ENCODE measurements at places on chromosomes 4 and X.
A peak's percentile ranks its signal among the peaks of the same experiment; 100 is the strongest.

DNA sequence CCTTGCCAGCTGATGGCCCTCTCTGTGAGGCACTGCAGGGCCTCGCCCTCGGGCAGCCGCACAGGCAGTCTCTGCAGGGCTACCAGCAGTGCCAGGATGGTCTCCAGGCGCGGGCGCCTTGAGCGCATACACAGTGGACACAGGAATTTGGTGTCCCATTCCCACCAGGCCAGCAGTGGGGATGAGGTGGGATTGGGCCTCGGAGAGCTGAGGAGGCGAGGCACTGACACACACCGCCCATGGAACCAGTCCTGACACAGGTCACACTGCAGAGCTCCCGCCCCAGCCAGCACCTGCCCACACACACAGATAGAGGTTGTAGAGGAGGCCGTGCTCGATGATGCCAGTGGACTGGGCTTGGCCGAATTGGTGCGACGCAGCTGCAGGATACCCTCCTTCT lies 30.7 kb downstream of the KDM5C start:
- no peak for DNase-seq

GRCh38 chr4:182449930-182450439 lies 206.8 kb downstream of the TENM3 start:
- DNase-seq, result no peak

GRCh38 chr4:30875658-30876269 lies 155.6 kb downstream of the PCDH7 start:
- DNase-seq, result no peak

- no peak for DNase-seq
Measured at GRCh38 chr4:131026771-131027170, 1930.8 kb downstream of the C4orf33 start.

GRCh38 chr4:56250776-56251175 lies 136.5 kb downstream of the AASDH start:
- no peak for DNase-seq

- DNase-seq, result no peak
Measured at GRCh38 chrX:149681182-149681581, 30.7 kb upstream of the MAGEA11 start.

DNA sequence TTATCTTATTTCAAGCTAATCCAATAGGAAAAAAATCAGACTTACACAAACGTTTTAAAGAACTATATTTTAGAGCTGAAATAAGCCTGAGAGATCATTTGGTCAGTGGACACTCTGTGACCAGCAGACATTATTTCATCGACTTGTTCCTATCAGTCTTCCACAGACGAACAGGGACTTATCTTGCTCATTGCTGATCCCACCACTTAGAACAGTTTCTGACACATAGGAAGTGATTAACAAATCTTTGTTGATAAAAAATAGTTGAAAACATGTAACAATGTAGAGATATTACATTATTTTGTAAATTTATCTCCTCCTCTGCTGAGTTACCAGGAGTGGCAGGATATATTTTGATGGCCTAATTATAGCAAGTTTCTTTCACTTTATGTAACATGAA lies 65.8 kb downstream of the TAPT1 start:
- DNase-seq, result no peak

DNA sequence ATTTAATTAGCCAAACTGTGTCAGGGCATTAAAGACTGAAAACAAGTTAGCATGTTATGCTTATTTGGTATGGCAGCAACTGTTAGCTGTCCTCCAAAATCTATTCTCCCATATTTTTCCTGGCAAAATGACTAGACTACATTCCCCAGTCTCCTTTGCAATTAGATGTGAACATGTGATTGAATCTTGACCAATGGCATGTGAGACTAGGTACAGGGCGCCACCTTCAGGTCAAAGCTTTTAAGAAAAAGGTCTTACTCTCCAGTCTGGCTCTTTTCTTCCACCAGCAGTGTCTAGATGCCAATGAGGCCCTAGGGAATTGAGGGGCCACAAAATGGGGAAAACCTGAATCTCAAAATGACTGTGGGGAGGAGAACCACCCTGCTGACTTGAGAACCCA lies 408.2 kb downstream of the SMARCA1 start:
- no peak for DNase-seq

DNA sequence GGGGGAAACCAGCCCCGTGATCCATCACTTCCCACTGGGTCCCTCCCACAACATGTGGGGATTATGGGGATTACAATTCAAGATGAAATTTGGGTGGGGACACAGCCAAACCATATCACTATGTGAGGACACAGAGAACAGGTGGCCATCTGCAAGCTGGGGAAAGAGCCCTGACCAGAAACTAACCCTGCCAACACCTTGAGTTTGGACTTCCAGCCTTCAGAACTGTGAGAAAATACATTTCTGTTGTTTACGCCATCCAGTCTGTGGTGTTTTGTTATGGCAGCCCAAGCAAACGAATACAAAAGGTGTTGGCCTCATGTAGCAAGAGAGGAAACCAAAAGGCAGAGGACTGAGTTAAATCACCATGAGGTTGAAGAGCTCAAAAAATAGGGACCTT lies 169.9 kb upstream of the TENM3 start:
- no peak for DNase-seq

DNA sequence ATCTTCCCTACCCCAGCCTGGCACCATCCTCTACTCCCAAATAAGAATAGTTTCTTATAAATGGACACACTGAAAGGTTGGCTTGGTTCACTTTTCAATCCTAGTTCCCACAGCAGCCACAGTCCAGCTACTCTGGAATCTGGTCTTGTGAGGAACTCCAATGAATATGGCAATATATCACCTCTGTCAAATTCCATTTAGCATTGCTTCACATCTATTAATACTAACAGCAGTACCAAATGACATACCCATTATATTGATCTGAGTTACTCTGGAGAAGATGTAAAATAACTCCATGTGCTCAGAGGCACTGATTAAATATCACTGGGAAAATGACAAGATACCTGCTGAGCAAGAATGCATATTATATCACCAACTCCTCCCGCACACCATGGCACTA lies 8.6 kb downstream of the OPHN1 start:
- no peak for DNase-seq

DNA sequence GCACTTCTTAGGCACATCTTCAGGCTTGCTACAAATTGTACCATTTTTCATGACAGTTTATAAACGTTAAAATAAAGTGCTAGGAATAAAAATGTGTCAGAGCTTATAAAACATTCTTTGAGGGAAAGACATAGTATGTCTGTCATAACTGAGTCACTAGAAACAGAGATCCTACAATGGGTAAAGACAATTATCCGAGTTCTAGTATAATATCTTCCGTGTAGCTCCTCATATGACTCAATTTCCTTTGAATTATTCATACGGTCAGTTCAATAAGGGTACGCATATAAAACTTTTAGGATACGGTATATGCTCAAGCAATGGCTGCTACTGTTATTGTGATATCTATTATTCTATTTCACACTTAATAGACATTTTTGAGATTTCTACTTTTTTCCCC lies 349.1 kb downstream of the PCDH10 start:
- no peak for DNase-seq

- DNase-seq, result no peak
Measured at GRCh38 chrX:35101901-35102300, 159.3 kb downstream of the FAM47B start.

DNA sequence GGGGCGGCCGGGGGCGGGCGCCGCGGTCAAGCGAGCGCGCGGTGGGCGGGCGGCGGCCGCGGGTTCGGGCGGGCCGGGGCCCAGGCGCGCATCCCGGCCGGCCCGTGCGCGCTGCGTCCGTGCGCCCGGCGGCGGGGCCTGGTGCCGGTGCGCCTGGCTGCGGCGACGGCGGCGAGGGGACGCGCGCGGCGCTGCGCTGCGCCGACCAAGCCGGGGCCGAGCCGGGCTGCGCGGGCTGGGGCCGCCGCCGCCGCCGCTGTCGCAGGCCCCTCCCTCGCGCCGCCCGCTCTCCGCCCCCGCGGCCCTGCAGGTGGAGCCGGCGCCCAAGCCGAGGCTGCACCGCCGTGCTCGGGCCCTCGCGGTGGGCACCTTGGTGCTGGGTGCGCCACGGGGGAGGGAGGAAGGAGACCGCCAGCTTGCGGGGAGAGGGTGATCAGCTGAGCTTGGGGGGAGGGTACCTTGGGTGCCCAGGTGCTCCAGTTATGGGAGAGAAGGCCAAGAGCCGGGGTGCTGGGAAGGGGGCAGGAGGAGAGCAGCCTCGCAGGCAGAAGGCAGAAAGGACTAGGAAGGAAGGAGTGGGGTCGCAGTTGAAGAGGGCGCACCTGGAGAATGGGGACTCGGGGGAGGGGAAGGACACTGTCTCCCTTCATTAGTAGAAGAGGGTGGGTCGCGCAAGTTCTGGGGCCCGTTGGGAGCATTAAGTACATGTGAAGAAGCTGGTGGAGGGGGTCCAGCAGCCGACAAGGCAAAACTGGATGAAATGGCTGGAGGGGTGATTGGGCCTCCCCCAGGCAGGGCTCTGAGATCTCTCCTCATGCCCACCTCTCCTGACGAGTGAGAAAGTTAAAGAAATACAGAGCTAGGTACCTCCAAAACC lies at the start of gene PPP2R2C:
Gene PPP2R2C, minus strand, starts transcription at position 228 of the 877 bp plus-strand sequence. CDS start 385 bp downstream, outside the sequence.
- DNase-seq, result no peak

DNA sequence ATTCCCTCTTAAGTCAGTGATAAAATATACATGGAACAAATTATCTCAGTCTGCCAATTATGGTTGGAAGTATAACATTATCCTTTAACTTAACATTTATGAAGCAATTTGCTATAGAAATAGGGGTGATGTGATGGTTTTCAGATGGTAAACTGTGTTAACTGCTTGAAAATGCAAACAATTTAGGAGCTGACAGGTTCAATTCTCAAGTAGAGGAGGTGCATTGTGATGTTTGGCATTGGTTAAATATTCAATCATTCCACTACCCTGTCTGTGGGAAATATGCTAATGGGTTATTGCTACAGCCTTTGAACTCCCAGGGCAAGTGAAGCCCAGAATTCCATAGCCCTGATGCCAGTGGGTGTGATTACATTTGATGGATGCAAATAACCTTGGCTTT lies 243.4 kb upstream of the GK2 start:
- DNase-seq, result peak; percentile 5

GRCh38 chr4:26877406-26877805 lies 16.8 kb downstream of the STIM2 start:
- DNase-seq, result no peak

GRCh38 chrX:100874325-100874724 lies at the start of gene NOX1:
Gene NOX1, minus strand, starts transcription at chrX:100874359. Its CDS starts 220 bp downstream, at chrX:100874139.
- DNase-seq, result no peak

- no peak for DNase-seq
Measured at GRCh38 chr4:139860435-139861024, 194.9 kb downstream of the MGST2 start.

DNA sequence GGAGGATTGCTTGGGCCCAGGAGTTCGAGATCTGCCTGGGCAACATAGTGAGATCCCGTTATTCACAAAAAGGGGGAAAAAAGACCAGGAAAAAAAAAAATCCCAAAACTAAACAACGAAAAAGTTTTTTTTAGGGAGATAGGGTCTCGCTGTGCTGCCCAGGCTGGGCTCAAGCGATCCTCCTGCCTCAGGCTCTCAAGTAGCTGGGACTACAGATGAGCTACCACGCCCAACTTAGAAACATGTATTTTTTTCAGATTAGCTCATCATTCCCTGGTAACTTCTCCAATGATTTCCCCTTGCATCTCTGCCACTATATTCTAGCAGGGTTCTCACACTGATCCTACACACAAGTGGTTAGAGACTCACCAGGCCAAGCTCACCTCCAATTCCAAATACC lies 24.4 kb upstream of the IRAK1 start:
- DNase-seq, result no peak

GRCh38 chr4:149884529-149885181 lies 69.0 kb upstream of the IQCM start:
- no peak for DNase-seq

GRCh38 chrX:80173261-80173660 lies 158.7 kb downstream of the TBX22 start:
- DNase-seq, result no peak

DNA sequence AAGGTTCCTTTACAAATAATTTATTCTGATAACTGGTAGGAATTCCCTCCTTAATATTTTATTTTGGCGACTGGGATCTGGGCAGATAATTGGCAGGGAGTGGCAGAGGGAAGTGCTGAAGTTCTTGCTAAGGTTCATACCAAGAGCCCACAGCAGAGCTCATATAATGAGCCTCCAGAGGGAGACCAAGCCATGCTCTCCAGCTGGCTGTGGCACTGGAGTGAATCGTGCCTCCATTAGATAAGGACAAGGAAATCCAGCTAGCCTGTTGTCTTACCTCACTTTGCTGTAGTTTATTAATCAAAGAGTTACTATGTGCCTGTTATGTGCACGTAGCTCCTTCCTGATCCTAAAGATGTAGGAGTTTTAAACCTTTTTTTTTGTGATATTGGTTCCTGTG lies 1.3 kb downstream of the ASB12 start:
- no peak for DNase-seq

- no peak for DNase-seq
Measured at GRCh38 chr4:125773931-125774330, 459.2 kb downstream of the FAT4 start.

DNA sequence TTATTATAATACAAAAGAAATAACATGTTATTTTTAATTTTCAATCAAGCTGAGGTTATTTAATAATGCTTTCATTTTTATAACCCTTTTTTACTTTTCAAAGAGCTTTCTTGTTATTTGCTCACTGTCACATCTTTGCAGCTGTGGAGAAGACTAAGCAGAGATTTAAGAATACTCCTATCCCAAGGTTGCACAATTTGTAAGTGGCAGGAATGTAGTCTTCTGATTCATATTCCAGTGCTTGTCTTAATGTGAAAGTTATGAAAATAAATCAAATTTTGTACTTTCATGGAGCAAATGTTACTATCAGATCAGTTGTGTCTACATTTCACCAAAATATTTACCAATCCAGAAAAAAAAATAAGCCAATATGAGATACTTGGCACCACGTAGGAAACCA lies 86.6 kb downstream of the DDIT4L start:
- no peak for DNase-seq

- no peak for DNase-seq
Measured at GRCh38 chrX:34873500-34874225, 68.9 kb upstream of the FAM47B start.

DNA sequence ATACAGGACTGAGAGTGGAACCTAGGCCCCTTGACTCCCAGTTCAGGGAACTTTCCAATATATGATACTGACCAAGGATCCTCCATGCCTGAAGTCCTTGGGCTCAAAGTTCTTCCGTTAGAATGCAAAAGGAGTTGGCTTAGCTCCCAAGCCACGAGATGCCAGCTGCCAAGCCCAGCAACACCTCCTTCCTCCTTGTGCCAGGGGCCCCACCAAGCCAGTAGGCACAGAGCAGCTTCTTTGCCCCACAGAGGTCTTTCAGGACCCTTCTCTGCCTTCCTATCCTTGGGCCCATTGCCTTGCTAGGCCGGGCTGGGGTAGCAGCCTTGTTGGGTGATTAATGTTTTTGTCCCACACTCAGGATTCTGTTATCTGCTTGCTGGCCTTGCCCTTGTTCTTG lies 105.6 kb downstream of the EFNB1 start:
- DNase-seq, result no peak

DNA sequence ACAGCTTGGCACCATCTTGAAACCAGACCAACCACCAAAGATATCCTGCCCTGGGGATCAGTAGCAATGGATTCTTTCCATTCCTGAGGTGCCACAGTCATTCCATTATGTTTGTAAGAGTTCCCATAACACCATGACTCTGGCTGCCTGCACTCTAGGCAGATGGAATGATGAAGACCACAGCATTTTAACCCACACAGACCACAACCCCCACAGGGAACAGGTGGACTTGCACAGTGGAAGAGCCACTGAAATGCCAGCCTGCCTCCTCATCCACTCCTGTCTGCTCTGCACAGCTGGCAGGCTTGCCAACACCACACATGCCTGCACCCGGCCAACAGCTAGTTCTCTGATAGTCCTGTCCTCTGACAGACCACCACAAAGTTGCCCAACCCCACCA lies 2362.2 kb upstream of the AGA start:
- peak; percentile 5 for DNase-seq
